ENCODE measurements at places on chromosomes 11 and 22.

DNA sequence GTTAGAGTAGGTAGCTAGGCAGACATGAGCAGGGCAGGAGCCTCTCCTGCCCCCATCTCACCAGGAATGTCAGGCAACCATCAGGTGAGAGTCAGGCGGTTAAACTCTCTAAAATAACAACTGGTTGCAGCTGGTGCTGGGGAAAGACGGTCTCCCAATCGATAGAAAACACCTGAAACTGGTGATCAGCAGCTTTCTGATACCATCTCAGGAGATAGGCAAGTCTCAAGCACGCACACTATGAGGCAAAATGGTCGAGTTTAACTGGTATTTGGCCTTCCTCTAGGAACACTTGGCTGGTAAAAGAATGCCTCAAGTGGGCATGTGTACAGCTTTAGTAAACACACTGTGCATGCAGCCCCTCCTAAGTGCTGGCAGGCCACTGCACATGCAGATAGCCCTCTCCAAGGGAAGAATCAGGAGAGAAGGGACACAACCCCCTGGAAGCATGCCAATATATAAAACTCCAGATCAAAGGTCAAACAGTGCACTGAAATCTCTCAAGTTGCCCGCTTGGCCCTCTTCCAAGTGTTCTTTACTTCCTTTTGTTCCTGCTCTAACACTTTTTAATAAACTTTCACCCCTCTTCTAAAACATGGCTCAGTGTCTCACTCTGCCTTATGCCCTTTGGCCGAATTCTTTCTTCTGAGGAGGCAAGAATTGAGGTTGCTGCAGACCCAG lies 88.7 kb downstream of the USP35 start:
- DNase-seq, result no peak

GRCh38 chr11:44813401-44813800 lies 86.6 kb downstream of the TSPAN18 start:
- DNase-seq, result no peak

DNA sequence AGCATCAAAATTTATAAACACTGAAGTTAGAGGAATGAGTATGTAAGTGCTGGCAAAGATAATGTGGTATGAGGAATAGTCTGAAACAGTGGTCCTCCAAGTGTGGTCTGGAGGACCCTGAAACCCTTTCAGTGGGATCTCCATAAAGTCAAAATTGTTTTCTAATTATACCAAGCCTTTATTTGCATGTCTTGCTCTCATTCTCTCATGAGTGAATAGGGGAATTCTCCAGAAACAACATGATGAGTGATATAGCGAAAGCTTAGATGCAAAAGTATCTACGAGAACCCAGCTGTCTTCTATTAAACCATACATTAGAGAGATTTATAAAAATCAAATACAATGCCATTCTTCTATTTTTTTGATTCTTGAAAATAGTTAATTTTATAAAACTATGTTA lies 145.0 kb upstream of the RAG2 start:
- no peak for DNase-seq

- DNase-seq, result peak; percentile 27
Measured at GRCh38 chr22:32801537-32802236, at the start of gene TIMP3. Gene TIMP3, plus strand, starts transcription at chr22:32801705. Its CDS starts 297 bp downstream, at chr22:32802002.

- no peak for DNase-seq
Measured at GRCh38 chr22:46467006-46467405, 70.4 kb downstream of the CELSR1 start.

- DNase-seq, result no peak
Measured at GRCh38 chr11:955154-956063, 29.7 kb downstream of the AP2A2 start.

DNA sequence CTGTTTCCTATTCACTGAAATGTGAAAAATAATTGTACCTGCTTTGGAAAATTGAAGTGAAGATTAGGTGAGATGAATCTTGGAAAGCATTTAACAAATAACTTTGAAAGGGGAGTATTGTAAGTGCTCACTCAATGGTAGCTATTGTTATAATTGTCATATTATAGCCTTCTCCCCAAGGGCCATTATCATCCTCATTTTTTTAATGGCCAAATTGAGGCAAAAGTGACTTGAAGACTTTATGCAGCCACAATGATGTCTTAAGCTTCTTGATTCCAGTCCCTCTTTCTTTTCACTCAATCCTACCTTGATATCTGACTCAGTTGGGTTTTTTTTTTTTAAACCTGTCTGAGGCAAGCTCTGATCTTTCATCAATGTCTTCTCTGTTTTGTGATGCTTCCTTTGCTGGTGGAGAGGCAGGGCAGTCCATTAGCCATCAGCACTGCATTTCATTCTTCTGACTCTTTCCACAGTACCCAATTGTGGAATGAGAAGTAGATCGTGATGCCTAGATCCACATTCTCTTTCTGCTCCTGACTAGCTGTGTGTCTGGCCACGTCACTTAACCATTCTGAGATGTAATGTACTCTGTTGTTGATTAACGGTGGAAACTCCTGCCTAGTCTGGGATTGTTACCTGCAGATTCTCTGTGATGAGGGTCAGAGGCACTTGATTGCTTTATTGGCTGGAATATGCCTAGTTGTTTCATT lies 101.4 kb downstream of the DBX1 start:
- DNase-seq, result no peak

All from activated T-cell treated with anti-CD3 and anti-CD28 coated beads, Interleukin-2, amount 50 U/mL, for 48 hours (primary cell).